ENCODE measurements at places on chromosomes 2 and 18.

DNA sequence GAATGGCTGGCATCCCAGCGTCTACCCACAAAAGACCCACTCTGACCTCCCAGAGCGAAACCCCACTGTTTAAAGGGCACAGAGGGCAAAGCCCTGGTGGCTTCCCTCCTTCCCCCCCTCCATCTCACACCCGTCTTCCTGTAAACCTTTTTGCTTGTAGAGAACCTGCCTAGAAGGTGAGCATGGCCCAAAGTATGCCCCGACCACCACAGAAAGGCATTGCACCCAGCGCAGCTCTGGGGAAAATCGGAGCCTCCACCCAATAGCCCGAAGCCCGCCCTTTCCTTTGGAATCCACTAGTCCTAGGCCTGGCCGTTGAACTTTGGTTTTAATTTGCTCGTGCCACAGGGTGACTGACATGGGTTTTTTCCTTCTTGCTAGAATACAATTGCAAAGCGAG is 22.6 kb downstream of the DIPK1C start:
- ATAC-seq = no peak

GRCh38 chr2:41906338-41906725 is 141.5 kb upstream of the PKDCC start:
- ATAC-seq = no peak

DNA sequence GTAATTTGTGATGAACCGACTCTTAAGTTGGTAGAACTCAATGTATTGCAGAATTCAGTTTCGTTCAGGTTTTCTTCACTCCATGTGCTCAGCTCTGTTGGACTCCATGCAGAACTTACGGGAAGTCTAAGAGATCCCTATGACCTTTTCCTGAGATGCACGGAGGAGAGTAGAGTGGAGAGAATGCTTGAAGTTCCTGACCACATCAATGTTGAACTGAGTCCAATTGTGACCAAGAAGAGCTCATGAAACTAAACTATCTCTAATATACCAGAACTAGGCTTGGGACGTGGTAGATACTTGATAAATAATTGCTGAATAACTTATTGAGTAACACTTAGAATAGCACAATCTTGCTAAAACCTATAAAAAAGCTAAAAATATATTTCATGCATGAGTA is 47.2 kb downstream of the TMEM178A start:
- ATAC-seq = no peak

DNA sequence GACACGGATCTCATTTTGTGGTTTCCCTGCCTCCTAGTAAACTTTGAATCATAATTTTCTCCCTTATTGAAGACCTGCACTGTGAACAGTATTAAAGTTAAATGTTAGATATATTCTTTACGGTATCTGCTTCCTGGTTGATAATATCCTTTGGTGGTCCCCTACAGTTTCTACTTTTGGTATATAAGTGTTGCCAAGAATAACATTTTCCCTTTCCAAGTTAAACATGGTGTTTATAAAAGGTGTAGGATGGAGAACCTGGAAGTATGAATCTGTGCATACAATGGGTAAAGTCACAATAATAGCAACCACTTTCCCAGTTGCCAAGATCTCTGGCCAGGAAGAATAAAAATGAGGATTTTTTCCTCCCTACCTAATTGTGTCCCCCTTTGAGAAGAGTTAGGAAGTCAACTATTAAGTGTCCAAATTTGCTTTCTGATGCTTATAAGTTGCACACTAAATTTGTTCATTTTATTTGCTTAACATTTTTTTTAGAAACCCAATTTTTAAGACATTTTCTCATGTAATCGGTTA is 201.0 kb upstream of the STK17B start:
- no peak for ATAC-seq

GRCh38 chr2:31387850-31388249 is 26.7 kb downstream of the XDH start:
- no peak for ATAC-seq

DNA sequence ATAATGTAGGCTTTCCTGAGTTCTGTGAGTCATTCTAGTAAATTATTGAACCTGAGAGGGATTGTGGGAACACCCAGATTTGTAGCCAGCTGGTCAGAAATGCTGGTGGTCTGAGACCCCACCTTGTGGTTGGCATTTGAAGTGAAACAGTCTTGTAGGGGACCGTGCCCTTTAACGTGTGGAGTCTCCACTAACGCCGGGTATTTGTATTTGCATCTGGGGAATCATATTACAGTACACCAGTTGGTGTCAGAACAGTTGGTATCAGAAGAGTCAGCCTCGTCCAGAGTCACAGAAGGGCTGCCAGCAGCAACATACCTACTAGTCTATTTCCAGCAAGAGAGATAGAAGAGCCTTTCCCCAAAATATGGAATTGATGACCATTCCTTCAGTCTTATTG is 38.3 kb upstream of the PTPN4 start:
- ATAC-seq = no peak

GRCh38 chr2:88144914-88145497 is 17.1 kb upstream of the FABP1 start:
- ATAC-seq = no peak

DNA sequence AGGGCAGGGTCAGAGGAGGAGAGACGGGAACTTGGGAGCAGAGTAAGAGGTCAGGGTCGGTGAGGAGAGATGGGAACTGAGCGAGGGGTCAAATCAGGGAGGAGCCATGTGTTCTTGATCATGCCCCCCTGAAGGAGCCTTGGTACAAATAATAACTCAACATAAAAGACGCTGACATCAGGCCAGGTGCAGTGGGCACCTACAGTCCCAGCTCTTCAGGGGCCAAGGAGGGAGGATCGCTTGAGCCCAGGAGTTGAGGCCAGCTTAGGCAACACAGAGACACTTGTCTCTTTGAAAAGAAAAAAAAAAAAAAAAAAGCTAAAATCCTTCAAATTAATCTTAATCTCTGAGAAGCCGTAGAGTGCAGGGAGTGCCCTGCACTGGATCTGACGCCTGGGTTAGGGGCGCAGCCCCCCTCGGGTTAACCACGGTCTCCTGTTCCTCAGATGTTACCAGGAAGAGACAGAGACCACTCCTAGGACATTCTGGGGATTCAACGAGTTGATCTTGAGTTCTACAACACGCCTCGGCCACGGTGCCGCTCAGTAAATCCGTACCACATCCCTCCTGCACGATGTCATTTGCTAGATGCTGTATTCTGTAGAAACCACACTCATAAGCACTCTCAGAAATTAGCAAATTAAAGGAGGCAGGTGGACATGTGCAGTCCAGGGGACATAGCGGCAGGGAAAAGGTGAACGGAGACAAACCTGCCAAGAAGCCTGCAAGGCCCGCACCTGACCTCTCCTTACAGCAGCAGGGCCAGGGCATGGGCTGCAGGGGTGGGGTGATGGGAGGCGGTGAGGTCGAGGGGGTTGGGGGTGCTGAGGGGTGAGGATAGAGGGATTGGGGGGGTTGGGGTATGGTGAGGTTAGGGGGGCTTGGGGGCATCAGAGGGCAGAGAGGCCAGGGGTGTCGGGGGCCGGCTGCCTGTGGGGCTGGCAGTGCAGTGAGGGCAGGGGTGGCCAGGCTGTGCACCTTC is 29.2 kb downstream of the SLC66A2 start:
- no peak for ATAC-seq

GRCh38 chr2:7983912-7984311 is 697.9 kb upstream of the ID2 start:
- ATAC-seq = no peak

DNA sequence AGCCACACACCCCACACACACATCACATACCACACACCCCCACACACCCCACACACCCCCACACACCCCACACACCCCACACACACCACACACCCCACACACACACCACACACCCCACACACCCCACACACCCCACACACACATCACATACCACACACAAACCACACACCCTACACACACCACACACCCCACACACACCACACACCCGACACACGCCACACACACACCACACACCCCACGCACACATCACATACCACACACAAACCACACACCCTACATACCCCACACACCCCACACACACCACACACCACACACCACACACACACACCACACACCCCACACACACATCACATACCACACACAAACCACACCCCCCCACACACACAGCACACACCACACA is 22.4 kb downstream of the TWIST2 start:
- no peak for ATAC-seq

DNA sequence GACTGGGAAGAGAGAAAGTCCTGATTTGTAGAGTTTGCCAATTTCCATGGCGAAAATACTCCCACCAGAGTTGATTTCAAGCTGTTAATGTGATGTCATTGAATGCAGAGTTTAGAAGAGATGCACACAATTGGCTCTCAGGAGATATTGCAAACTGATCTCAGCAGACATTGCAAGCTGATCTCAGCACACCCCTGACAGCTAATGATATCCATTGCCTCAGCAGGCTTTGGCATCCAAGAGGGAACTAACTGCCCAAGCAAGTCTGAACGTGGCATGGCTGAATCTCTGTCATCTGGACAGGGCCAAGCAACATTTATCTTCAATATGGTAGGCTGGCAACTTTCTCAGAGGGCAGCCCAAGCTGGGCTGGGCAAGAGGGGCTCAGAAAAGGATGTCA is 78.4 kb upstream of the CYP1B1 start:
- no peak for ATAC-seq

GRCh38 chr2:213934560-213934959 is 476.3 kb upstream of the VWC2L start:
- no peak for ATAC-seq

DNA sequence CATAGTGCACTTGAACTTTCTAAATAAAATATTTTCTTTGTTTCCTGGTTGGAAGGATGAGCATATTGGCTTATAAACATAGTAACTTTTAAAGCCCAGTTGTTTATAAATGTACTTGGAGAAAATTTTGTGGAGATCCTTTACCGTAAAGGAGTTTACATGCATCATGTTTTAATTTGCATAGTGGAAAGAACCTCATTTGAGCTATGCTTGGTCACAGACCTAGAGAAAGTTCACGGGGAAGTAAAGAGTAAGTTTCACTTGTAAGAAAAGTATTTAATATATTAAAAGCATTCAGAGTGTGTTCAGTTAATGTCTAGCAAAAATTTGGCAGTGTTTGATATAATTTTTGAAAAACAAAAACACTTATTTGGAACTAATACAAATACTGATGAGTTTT is 45.3 kb downstream of the PIKFYVE start:
- no peak for ATAC-seq

DNA sequence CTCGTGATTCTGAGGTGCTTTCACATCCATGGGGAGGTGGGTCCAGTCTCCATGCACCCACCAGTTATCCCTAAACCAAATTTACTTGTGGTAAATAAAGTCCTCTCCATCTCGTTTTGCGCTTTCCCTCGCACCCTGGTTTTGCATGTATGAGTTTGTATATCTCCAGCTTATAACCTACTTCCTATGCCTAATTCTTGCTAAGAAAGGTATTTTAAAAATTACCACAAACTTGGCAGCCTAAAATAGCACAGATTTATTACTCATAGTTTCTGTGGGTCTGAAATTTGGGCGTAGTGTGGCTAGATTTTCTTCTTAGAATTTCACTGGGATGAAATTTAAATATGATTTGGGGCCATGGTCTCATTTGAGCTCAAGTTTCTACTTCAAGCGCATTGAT is 511.5 kb downstream of the NYAP2 start:
- ATAC-seq = no peak

DNA sequence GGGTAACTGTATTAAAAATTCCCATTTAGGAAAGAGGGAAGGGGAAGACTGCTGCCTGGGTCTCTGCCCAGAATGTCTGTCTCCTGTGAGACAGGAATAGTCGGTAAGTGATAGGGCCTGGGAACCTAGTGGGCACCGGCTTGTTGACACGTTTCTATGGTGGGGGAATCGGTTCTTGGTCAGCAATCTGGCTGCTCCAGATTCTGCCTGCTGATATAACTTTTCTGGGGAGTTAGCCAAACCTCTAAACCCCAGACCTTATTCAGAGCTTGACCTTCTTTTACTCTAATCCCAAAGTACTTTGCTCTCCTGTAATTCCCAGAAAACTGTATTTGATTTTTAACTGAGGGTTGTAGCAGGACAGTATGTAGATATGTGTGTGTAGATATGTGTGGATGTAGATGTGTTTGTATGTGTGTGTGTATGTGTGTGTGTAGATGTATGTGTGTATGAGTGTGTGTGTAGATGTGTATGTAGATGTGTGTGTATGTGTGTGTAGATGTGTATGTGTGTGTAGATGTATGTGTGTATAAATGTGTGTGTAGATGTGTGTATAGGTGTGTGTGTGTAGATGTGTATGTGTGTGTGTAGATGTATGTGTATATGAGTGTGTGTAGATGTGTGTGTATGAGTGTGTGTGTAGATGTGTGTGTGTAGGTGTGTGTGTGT is 61.8 kb upstream of the TXNDC2 start:
- ATAC-seq = no peak

DNA sequence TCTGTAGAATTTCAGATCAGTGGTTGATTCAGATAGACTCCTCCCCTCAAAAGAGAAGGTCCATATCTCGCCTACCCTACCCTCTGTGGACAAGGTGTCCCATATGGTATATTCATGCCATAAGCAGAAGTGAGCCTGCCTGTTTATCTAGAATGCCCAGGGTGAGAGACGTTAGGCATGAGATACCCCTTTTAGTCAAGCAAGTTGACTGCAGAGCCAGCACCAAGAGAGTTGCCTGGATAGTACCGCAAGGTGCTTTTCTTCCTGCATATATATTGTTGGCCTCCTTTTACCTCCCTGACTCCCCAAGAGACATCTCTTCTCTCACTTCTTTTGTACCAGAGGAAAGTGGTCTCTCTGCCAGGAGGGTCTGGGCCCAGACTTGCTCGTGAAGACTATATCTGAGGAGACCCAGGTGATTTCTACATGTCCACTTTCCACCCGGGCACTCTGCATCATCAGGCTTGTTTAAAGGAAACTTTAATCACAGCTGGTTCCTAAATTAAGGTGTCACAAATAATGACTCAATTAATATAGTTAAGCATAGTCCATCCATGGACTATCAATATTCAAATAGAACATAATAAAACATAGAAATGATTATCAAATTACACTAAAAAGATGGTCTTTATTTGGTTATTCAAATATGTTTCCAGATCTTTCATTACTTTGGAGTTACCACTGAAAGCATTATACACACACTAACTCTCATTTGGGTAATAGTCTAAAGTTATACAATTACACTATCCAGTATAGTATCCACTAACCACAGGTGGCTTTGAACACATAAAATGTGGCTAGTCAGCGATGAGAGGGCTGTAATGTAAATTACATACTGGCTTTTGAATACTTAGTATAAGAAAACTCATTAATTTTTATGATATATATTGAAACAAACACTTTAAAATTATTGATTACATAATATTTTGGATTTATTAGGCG is 4.1 kb downstream of the ITGA4 start:
- no peak for ATAC-seq

Measured in motor neuron (in vitro differentiated cells).